NCI-H1436 treated with DMSO at 0.1 percent for 48 hours (cell line): ENCODE measurements at places on chromosomes 12 and 14.

DNA sequence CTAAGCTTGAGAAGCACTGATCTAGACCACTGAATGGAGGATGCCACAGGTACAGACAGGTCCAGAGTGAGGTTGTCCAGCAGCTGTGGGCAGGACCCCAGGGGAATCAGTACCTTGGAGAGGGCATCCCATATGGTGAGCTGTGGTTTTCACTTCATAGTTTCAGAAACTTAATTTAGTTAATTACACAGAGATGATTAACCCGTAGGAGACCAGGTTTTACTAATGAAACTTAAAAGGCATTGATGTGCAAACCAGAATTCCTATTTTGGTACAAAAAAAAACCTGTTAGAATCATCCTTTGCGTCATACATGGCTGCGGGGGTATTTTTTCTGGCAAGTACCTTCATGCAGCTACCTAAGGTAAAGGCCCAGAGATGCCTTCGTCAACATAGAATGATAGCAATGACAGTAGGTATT lies 159.3 kb downstream of the DACT1 start:
- DNase-seq: no peak

- DNase-seq: no peak
Measured at GRCh38 chr14:23080474-23080873, 14.5 kb downstream of the ACIN1 start.

GRCh38 chr12:3493859-3494176 lies 2.8 kb downstream of the PRMT8 start:
- no peak for DNase-seq

- no peak for DNase-seq
Measured at GRCh38 chr12:130286041-130286440, 51.6 kb upstream of the PIWIL1 start.

- no peak for DNase-seq
Measured at GRCh38 chr12:60704171-60704914, 1108.5 kb downstream of the SLC16A7 start.

DNA sequence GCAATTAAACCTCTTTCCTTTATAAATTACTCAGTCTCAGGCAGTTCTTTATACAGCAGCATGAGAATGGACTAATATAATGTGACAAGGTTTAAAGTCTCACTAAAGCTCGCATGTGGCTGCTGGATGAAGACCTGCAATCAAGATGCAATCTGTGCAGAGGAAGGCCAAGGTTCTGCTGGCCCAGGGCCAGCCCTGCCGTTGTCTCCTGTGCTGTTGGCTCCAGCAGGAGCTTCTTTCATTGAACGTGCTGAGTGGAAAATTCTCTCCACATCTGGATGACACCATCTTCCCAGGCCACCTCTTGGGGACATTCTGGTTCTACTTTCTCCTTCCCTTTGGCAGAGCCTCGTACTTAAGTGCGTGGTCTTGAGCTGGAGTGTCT lies 742.2 kb downstream of the VRK1 start:
- no peak for DNase-seq

DNA sequence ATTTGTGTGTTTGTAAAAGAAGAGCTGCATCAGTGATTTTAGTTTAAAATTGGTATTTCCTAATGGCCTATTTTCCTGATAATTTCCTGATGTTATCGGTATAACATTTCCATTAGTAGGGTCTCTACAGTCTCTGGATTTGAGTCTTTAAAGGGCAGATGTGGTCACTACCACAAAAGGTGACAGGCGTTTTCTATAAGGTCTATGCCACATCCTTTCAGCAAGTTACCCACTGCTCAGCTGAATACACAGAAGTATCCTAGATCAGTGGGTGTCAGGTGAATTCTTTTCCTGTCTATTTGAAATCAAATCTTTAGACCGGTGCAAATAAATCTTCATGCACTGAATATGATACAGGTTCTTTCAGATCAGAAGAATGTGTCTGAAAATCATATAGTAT lies 90.2 kb downstream of the LIN7A start:
- no peak for DNase-seq

DNA sequence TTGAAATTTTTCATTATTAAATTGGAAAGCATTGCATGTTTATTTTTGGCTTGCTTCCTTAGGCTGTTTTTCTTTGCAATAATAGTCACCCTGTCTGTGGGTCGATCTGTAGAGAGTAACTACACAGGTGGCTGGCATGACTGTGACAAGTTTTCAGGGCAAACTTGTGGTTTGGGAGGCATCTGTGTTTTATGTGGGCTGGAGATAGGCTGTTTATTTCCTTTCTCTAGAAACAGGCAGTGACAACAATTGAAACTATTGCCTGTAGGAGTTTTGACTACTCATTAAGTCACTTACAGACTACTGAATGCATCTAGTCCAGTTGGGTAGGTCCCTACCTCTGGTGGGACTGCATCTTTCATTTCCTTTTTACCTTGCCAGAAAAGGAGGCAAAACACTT lies 155.6 kb downstream of the DYRK2 start:
- DNase-seq: no peak

- DNase-seq: no peak
Measured at GRCh38 chr12:47908738-47909137, 3.9 kb upstream of the VDR start.

DNA sequence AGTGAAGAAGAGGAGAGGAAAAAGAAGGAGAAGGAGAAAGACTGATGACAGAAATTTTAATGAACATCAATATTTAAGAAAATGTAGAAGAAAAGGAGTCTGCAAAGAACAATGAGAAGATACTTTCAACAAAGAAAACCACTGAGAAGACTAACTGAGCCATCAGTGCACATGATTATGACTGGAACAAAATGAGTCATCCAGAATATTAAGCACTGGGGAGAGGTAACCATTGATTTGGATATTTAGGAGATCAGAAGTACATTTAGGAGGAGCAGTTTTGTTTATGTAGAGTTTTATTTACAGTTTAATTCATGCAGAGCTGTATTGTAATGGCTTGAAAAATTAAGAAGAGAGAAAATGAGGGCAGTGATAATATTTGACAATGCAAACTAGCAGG lies 159.1 kb downstream of the C12orf50 start:
- DNase-seq: no peak

GRCh38 chr14:55904086-55904485 lies 214.1 kb upstream of the PELI2 start:
- no peak for DNase-seq

GRCh38 chr14:58245562-58245961 lies 919 bp downstream of the PSMA3 start:
- DNase-seq: no peak

DNA sequence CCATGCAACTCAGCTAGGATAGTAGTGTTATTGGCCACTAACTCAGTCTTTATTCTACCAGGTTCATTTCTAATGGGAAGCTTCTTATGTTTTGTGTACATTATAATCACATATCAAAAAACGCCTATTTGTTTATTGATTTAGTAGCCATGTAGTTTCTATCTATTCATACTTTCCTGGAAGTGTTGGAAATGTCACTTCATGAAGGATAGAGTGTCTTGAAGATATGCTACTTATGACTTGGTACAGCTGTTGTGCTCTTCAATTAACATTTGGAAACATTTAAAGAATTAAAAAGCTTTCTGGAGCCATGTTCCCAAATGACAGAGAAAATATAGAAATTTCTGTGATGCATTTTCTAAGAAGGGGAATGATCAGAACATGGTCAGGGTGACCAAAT lies 307.5 kb downstream of the ETNK1 start:
- no peak for DNase-seq

GRCh38 chr14:77880056-77880455 lies 80.1 kb downstream of the ADCK1 start:
- no peak for DNase-seq

DNA sequence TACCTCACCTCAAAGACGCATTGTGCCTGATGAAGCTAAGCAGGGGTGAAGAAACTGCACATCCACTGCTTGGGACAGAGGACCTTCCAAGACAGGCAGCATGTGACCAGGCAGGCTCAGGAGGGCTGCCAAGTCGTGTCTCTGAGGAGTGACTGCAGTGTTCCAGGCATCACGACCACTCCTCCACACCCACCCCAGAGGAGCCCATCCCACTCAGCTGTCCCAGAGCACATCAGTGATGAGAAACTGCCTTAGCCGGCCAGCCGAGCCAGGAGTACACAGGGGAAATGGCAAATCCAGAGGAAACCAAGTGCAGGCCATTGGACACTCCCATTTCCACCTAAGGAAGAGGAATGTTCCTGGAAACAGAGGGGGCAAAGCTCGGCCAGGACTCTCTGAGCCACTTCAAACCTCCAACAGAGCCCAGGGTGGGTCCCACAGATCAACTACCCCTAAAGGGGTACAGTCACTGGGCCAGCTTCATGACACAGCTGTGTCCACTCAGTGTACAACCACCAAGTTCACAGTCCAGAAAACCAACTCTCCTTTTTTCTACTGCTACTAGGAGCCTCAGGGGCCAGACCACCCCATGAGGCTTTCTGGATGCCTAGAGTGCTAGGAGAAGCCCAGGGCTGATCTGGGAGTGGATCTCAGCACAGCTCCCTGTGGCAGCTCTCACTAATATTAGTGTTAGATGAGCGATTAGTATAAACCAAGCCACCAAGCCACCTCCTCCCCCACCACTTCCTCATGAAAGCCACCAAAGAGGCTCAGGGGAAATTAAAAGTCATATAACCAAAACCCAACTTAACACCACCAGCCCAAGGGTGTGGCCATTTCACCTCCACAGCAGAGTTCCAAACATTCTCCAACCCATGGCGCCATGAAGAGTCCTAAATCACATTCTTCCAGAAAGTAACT lies 15.4 kb downstream of the PXN start:
- no peak for DNase-seq

DNA sequence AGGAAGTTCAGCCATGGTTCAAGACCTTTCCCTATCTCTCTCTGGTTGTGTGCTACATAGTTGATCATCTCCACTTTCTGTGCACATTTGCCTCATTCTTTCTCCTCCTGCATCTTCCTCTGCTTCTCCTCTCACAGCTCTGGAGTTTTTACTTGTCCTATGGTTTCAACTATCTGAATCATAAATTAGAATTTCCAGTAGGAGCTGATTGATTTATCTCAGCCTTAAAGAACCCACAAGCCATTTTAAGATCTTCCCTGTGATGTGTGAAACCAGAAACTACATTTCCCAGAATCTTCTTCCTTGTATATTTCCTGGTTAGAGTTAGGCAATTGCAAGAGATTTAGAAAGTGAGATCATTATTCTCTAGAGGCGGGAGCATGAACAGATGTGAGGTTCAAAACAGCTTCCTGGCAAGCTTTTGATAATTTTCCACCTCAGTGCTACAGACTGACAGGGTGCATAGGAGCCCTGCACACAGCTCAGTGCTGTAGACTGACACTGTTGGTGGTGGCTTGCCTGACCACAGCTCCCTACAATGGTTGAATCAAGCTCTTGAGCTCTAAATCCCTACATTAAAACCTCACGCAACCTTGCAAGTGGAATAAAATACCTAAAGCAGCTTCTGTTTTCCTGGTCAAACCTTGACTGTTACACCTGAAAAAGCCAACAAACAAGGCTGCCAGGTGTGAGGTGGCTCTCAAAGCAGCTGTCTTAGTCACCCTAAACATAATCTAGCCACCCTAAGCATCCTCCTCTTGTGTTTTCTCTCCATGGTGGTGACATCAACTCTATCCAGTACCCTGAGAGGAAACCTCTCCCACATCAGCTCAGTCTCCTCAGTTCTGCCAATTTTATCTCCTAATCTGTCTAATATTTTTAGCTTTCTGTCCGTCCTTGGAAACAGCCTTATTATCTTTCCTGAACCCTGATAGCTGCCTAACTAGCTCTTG lies 21.5 kb upstream of the IFNG start:
- no peak for DNase-seq

- DNase-seq: no peak
Measured at GRCh38 chr12:77584860-77585259, 245.8 kb upstream of the NAV3 start.

GRCh38 chr12:32583534-32583933 lies 95.6 kb upstream of the DNM1L start:
- DNase-seq: no peak

- no peak for DNase-seq
Measured at GRCh38 chr12:54195737-54196347, 7.1 kb upstream of the SMUG1 start.

- DNase-seq: no peak
Measured at GRCh38 chr12:40104461-40105264, 1.2 kb downstream of the SLC2A13 start.

DNA sequence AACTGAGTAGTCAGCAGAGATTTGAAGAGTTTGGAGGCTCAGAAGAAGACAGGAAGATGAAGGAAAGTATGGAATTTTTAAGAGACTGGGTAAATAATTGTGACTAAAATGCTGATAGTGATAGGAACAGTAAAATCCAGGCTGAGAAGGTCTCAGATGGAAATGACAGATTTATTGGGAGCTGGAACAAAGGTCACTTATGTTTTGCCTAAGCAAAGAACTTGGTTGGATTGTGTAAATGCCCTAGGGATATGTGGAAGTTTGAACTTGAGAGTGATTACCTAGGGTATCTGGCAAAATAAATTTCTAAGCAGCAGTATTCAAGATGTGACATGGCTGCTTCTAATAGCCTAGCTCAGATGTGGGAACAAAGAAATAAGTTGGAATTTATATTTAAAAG lies 180.9 kb downstream of the TRHDE start:
- no peak for DNase-seq

- no peak for DNase-seq
Measured at GRCh38 chr12:11862798-11863197, 207.9 kb upstream of the BCL2L14 start.

DNA sequence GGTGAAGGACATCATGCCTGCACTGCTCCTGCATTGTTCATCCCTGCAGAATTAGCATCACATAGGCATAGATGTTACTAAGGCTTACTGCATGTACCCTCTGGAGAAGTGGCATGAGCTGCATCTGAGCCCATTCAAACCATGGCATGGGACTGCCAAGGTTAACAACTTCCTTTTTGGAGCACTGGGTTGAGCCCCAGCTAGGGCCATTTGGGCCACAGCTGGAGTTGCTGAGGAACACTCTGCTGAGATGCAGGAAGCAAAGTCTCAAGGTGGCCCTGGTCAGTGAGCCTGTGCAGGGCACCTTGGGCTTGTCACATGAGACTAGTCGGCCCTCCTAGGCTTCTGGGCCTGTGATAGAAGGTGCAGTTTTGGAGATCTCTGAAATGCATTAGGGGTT lies 511.2 kb downstream of the C12orf50 start:
- DNase-seq: no peak

DNA sequence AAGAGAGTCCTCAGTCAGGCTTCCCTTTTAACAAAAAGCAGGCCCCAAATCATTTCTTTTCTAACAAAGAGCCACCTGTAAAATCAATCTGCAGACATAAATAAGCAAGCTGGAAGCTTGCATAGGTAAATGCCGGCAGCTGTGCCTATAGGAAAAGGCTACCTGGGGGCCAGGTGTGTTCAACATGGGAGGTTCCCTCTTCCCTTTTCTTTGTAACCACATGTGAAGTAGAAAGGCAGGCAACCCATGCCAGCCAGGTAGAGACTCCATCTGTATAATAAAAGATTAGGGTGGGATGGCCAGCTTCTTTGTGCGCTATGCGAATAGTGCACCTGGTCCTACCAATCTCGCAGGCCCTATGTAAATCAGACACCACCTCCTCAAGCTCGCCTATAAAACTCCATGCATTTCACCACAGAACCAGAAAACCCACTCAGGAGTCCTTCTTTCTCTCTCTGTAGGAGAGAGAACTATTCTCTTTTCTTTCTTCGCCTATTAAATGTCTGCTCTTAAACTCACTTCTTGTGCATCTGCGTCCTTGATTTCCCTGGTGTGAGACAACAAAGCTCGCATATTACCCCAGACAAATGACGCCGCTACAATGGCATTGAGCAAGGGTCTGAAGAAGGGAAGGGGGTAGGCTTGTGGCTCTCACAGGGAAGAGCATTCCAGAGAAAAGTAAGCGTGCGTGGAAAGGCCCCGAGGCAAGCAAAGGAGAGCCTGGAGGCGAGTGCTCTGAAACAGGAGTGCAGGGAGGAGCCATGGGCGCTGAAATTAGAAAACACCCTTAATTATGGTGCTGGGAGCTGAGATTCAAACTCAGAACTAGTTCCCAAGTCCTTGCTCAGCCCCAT lies 67.2 kb downstream of the TTC9 start:
- DNase-seq: no peak
